HTR-8/SVneo (cell line): ENCODE measurements at places on chromosomes 3 and 15.

DNA sequence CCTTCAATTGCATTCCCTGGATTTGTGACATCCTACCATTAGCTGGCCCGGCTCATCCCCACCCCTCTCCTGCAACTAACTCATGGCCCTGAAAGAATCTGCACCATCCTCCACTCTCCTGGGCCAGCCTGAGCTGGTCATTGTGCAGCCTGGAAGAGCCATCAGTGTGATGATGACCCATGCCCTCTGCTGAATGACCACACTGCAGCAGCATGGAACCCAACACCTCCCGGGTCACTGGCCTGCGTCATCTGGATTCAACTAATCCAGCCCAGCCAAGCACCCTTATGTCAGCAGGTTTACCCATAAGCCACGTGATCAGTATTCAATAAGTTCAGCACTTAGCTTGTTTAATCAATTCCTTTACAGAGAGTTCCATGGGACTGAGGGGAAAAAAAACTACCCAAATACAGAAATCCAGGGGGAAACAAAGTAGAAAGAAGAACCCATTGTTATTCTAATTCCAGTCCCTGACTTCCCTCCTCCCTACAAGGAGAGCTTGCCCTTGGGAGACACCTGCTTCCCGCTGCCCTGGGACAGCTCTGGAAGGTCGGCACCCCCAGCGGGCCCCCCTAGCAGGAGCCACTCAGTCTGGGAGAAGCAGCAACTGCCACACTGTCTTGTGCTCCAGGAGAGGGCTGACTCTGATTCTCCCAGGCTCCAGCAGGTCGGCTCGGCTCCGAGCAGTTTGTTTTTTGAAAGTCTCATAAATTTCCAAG, 309.1 kb upstream of the TLE3 start:
- no peak for DNase-seq

- DNase-seq = no peak
These were observed 79.1 kb upstream of the HACD2 start for GRCh38 chr3:123663977-123664376.

GRCh38 chr3:181567311-181568075, 144.2 kb upstream of the SOX2 start:
- no peak for DNase-seq

DNA sequence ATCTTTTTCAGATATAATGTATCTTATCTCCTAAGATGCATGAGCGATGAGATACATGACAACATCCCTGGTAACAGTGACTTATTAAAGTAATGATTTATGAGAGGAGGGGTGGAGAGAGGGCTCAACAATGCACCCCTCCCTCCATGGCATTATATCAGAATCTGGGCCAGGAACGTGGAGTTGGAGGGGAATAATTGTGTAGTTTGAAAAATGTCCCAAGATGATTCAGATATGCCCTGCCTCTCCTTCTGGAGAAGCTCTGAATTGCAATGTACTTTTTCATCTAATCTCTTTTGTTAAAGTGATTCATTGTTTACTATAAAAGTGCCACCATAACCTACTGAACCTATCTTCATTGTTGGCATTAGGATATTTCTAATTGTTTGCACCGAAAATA, 86.5 kb downstream of the FRMD4B start:
- no peak for DNase-seq

GRCh38 chr15:77023576-77024272, 28.8 kb downstream of the PSTPIP1 start:
- no peak for DNase-seq

DNA sequence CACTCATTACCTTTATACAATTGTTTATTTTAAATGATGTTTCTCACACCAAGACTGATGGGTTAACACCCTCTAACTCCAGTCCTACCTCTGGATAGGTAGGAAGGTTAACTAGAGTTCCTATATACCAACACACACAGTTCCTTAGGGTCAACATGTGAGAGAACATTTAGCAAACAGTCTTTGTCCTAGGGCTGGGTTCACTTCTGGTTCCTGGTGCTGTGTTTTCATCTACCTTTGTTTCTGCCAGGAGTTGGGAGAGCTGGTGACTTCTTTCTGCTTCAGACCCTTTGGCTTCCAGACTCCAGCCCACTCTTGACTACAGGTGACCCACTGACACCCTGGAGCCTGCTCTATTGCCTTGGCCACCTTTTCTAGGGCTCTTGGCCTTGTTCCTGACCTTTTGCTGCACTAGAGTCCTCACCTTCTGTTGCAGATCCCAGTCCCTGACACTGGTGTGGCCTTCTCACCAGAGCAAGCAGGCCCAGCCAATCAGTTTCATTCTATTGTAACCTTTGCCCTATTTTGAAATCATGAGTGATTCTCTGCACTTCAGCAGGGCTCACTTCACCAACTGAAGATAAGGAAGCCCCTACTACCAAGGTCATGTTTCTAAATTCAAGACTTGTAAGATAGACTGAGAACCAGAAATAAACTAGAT, 50.0 kb upstream of the SECISBP2L start:
- DNase-seq = no peak
